Naive thymus-derived CD8-positive, alpha-beta T cell (primary cell): ENCODE measurements at places on chromosomes 13 and 19. TPM values are rescaled to one million over a fixed set of nuclear protein-coding genes. Genes with fewer than 3 reads are reported as not detected.
A peak's percentile ranks its signal among the peaks of the same experiment; 100 is the strongest.

Gene OVOL3
- not detected for total RNA-seq

GRCh38 chr13:51894239-51894638 is 32.5 kb downstream of the CCDC70 start:
- H3K27me3 ChIP-seq: peaks cover 11% of the 10 kb centered on the region
- no peak for DNase-seq
- no peaks in the 10 kb centered on the region for H3K36me3 ChIP-seq

- H3K4me3 ChIP-seq: no peak overlapping the region
- no peak overlapping the region for H3K27ac ChIP-seq
- no peaks in the 10 kb centered on the region for H3K27me3 ChIP-seq
- H3K4me1 ChIP-seq: peaks cover 7% of the 10 kb centered on the region
Observed at GRCh38 chr19:46875657-46876056, 14.9 kb downstream of the ARHGAP35 start.

DNA sequence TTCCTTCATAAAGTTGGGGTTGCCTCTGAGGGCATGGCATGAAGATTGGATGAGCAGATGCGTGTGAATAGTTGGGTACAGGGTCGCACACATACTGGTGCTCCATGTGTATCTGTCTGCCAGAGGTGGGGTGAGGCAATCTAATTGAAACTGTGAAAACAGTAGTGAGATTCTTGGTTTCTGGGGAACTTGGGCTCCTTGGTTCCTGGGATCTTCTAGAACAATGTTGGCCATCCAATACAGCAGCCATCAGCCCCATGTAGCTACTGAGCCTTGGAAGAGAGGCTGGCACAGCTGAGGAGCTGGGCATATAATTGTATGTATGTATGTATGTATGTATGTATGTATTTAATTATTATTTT is 616 bp downstream of the FCHO1 start:
- no peak for DNase-seq
- peak overlapping the region; percentile 93 for H3K27ac ChIP-seq
- H3K27me3 ChIP-seq: no peaks in the 10 kb centered on the region
- H3K36me3 ChIP-seq: no peaks in the 10 kb centered on the region
- H3K4me3 ChIP-seq: peak overlapping the region; percentile 92

- peaks cover 82% of the 10 kb centered on the region for H3K4me1 ChIP-seq
- H3K27ac ChIP-seq: peak overlapping the region; percentile 94
- DNase-seq: no peak
- peaks cover 7% of the 10 kb centered on the region for H3K36me3 ChIP-seq
- no peaks in the 10 kb centered on the region for H3K27me3 ChIP-seq
Observed at GRCh38 chr13:40986101-40986856, 32.8 kb downstream of the ELF1 start.
